Right lobe of liver (tissue), 6 donors: ENCODE measurements at places on chromosomes 16 and 17.

GRCh38 chr17:78359321-78359996, 418 bp downstream of the SOCS3 start:
- DNase-seq = no peak
- no peaks in the 10 kb centered on the region for H3K27me3 ChIP-seq
- peak overlapping the region; percentile 75 for H3K4me3 ChIP-seq
- H3K27ac ChIP-seq = peak overlapping the region; percentile 88
- H3K4me1 ChIP-seq = peaks cover 58% of the 10 kb centered on the region
- H3K36me3 ChIP-seq = no peaks in the 10 kb centered on the region

DNA sequence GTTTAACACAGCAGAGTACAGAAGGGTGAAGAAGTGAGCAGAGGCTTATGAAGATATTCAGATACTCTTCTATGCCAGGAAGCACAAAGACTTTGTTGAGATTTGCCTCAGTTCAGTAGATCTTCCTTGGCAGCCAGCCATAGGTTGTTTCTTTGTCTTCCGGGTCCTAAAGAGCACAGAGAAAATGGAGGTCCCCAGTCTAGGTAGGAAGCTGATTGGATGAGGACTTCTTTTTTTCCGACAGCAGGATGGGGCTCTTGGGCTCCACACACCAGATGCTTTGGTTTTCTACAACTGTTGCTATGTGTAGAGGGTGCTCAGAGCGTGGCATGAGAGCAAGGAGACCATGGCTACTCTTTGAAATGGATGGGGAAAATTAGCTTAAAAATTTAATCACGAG, 8.3 kb upstream of the CDC6 start:
- no peak for DNase-seq
- H3K27me3 ChIP-seq = no peaks in the 10 kb centered on the region
- H3K4me3 ChIP-seq = no peak overlapping the region
- peaks cover 11% of the 10 kb centered on the region for H3K36me3 ChIP-seq
- no peaks in the 10 kb centered on the region for H3K4me1 ChIP-seq

DNA sequence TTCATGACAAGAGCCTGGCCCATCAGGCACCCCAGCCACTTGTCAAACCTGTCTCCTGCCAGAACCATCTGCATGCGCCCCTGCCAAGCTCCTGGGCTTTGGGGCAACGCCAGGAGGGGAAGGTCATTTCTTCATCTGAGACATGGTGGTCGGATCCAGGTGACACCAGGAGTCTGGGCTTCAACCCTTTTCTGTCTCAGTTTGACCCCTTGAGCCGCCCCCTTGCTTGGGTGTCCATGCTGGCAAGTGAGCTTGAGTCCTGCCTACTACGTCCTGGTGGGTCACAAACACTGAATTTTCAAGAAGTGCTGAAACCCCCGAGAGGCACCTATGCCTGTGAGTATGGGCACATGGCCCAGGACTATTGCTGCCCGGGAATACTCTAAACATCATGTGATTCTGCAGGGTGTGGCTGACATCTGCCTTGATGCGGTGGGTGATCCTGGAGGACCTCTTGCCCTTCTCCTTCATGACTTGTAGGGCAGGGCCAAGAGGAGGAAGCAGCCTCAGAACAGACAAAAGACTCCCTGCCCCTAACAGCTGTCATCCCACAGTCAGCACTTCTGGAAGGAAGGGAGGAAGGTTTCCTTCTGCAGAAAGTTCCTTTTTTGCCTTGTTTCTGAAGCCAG, 43.4 kb downstream of the TNFRSF13B start:
- H3K36me3 ChIP-seq = no peaks in the 10 kb centered on the region
- H3K27me3 ChIP-seq = no peaks in the 10 kb centered on the region
- no peak overlapping the region for H3K27ac ChIP-seq
- H3K4me1 ChIP-seq = no peaks in the 10 kb centered on the region
- no peak overlapping the region for H3K4me3 ChIP-seq
- peak; percentile 33 for DNase-seq

GRCh38 chr16:69397821-69398521, 12.2 kb upstream of the TERF2 start:
- H3K36me3 ChIP-seq = no peaks in the 10 kb centered on the region
- H3K27me3 ChIP-seq = no peaks in the 10 kb centered on the region
- no peak for DNase-seq
- H3K4me1 ChIP-seq = peaks cover 12% of the 10 kb centered on the region

DNA sequence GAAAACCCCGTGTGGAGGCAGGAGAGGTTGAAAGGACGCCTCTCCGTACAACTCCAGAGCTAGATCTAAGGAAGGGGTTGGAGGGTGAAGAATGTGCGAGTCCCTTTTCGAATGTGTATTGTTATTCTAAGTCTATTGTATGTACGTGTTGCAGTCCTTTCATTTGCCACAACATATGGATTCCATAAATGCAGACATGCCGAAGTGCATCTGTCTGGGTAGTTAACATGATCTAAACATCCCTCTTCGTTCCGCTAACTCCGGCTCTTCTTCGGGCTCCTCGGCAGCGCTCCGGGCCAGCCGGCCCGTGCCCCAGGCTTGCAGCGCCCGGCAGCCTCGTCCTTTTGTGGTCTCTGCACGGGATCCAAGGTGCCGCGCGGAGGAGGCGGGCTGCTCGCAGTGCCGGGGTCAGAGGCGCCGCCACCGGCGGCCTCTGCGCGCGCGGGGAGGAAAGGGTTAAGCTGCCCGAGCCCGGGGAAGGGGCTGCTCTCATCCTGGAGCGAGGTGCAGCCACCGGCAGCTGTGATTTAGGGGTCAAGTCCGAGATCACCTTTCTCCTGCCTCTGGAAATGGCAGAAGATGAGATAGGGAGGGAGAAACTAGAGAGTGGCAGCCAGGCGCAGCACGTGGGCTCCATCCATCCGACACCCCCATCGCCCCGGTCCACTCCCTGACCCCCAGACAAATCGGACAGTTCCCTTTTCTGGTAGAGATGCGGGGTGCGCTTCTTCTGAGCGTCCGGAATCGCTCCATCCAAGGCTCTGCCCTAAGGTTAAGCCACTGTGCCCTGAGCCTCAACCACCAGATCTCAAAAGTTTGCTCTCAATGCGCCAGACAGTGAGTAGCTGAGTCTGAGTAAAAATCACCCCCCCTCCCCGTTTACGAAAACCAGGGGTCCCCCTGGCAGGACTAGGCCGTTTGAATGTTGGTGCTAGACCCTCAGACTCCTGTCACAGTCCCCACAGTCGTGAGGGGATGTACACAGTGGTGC, 15.1 kb upstream of the ZFHX3 start:
- H3K36me3 ChIP-seq = no peaks in the 10 kb centered on the region
- DNase-seq = no peak
- H3K27ac ChIP-seq = no peak overlapping the region
- H3K27me3 ChIP-seq = peaks cover 32% of the 10 kb centered on the region

DNA sequence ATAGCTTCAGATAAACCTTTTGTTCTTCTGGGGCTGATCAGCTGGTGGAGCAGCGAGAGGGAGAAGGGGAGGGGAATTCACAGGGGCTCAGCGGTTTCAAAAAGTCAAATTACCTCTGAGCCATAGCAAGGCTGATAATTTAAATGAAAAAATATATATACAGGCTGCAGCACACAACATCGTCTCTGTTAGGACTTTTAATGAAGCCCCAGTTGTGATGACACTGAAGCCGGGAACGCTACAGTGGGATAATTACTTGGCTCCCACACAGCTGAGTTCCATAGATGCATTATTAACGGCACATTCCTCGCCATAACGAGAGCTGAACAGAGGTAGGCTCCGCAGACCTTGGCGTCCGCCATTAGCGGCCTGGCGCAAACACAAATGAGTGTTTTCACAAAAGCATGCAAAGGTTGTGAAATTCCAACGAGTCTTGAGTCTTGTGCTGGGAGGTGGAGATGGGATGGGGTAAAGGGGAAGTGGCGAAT, 216.0 kb downstream of the C16orf78 start:
- H3K4me1 ChIP-seq = no peaks in the 10 kb centered on the region
- DNase-seq = no peak
- H3K36me3 ChIP-seq = no peaks in the 10 kb centered on the region
- no peak overlapping the region for H3K4me3 ChIP-seq
- H3K27me3 ChIP-seq = no peaks in the 10 kb centered on the region

DNA sequence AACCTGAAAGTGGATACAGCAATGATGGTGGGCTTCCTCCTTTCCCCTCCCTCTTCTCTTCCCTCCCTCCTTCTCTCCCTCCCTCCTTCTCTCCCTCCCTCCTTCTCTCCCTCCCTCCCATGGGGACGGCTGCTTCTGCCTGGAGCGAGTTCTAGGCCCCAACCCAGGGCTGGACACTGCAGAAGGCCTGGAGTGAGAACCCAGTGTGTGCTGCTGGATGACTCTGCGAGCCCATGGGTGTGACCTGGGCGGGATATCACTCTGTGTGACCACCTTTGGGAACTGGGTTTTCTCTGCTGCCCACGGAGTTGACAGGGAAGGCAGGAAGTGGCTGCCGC, 242.6 kb upstream of the GSE1 start:
- no peak for DNase-seq
- no peak overlapping the region for H3K27ac ChIP-seq

DNA sequence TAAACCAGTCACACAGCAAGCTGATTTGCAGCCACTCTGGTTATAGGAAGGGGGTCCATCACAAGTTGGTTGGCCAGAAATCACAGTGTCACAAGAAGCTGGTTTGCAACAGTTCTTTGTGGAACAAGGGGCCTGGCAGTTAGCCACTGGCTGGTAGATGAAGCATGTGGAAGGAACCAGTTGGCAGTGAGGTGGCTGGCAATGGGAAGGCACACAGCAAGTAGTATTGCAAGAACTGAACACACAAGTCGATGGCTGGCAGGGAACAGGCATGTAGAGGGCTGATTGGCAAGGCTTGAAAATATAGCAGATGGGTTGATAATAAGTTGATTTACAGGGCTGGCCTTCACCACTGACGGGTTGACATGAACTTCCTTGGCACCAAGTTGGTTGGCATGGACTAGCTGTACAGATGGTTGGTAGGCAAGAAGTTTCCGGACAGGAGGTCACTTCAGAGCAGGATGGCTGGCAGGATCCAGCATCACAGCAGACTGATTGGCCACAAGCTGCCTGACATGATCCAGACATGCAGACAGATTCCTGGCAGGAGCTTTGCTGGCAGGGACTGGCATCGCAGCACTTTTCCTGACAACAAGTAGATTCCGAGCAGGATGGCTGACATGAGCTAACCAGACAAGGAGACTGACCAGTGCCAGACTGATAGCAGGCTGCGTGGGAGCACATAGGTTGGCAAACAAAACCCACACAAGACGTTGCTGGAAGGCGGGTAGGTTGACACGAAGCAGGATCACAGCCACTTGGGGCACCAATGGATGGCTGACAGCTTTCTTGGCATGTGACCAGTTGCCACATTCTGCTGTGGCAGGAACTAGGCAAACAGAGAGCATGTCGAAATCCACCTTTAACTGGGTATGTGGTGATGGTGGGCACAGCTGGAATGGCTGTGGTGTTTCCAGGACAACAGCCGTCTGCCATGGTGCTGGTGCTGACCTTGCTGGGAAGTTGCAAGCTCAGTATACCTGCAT, at the start of gene KRTAP29-1:
Gene KRTAP29-1 (minus strand): TSS at position 936 of the 986 bp plus-strand sequence. CDS start 0 bp downstream, at position 936.
- no peaks in the 10 kb centered on the region for H3K36me3 ChIP-seq
- DNase-seq = no peak
- H3K4me1 ChIP-seq = no peaks in the 10 kb centered on the region
- H3K27me3 ChIP-seq = no peaks in the 10 kb centered on the region
- no peak within 1 kb of the TSS for H3K4me3 ChIP-seq

- peaks cover 4% of the 10 kb centered on the region for H3K4me1 ChIP-seq
- no peaks in the 10 kb centered on the region for H3K27me3 ChIP-seq
- no peaks in the 10 kb centered on the region for H3K36me3 ChIP-seq
- DNase-seq = peak; percentile 68
- peak overlapping the region; percentile 11 for H3K27ac ChIP-seq
Measured at GRCh38 chr17:491086-492021, 138.7 kb upstream of the RPH3AL start.

DNA sequence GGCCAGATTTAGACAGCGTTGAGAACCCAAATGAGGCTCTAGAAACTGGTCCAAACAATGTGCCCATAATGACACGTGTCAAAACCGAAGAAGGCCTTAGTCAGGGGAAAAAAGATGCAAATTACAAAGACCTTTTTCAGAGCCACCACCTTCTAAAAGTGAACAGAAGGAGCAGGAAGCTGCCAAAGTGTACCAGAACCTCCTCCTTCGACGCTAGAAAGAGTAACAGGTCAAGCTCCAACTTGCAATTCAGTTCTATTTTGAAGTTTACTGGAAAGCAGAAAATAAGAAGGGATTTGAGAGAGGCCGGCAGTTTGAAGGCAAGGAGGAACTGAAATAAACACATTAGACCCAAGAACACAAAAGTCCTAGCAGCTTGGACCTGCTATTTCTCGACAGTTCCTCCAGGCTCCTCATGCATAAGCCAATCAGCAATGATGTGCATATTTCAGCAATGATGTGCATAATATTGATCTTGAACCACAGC, 61.8 kb downstream of the XYLT1 start:
- H3K4me1 ChIP-seq = no peaks in the 10 kb centered on the region
- H3K36me3 ChIP-seq = no peaks in the 10 kb centered on the region
- H3K27me3 ChIP-seq = no peaks in the 10 kb centered on the region
- no peak for DNase-seq
- no peak overlapping the region for H3K4me3 ChIP-seq
- H3K27ac ChIP-seq = no peak overlapping the region

DNA sequence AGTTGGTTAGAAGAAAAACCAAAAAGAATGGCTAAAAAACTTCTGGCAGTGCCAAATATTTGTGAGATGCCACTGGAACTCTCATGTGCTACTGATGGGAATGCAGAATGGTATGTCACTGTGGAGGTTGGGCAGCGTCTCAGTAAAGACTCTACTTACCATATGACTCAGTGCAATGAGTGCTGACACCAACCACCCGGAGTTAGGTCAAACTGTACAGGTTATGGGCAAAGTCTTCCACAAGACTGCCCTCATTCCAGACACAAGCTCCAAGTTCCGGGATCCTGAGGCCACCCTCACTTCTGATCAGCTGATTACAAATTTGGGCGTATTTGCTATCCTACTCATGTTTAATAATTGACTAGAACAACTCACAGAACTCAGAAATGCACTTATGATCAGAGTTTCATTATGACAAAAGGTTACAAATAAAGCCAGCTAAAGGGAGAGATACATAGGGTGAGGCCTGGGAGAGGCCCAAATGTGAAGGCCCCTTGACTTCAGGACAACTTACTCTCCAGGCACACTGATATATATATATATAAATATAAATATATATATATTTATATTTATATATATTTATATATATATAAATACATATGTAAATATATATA, 114.9 kb downstream of the TRIM37 start:
- H3K4me3 ChIP-seq = no peak overlapping the region
- no peaks in the 10 kb centered on the region for H3K4me1 ChIP-seq
- DNase-seq = peak; percentile 62
- no peaks in the 10 kb centered on the region for H3K36me3 ChIP-seq
- H3K27me3 ChIP-seq = no peaks in the 10 kb centered on the region

- no peak overlapping the region for H3K27ac ChIP-seq
- no peak overlapping the region for H3K4me3 ChIP-seq
- H3K36me3 ChIP-seq = no peaks in the 10 kb centered on the region
- DNase-seq = no peak
- H3K4me1 ChIP-seq = peaks cover 5% of the 10 kb centered on the region
- no peaks in the 10 kb centered on the region for H3K27me3 ChIP-seq
Measured at GRCh38 chr16:53219795-53220454, 165.1 kb downstream of the CHD9 start.

GRCh38 chr17:50255766-50256635, 18.3 kb upstream of the TMEM92 start:
- no peaks in the 10 kb centered on the region for H3K27me3 ChIP-seq
- DNase-seq = no peak
- no peak overlapping the region for H3K27ac ChIP-seq
- H3K4me1 ChIP-seq = no peaks in the 10 kb centered on the region
- no peak overlapping the region for H3K4me3 ChIP-seq
- no peaks in the 10 kb centered on the region for H3K36me3 ChIP-seq
